Renal cortex interstitium (tissue), 15 donors: ENCODE measurements at places on chromosomes 12 and 14.

DNA sequence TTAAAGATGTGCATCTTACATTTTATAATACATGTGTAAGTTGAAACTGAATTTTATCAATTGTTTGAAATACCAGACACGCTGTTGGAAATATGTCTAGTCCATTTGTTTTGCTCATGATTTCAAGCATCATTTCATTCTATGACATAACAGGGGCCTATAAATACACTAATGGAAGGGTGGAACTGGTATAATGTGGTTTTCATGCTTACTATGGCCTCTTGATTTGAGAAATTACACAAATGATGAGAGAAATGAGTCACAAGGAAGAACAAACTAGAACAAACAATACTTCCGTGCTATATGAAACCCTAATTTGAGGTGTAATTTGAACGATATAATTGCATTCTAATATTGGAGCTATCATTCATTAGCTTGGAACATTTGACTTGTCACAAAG lies 663.4 kb downstream of the SLC16A7 start:
- no peak for DNase-seq

DNA sequence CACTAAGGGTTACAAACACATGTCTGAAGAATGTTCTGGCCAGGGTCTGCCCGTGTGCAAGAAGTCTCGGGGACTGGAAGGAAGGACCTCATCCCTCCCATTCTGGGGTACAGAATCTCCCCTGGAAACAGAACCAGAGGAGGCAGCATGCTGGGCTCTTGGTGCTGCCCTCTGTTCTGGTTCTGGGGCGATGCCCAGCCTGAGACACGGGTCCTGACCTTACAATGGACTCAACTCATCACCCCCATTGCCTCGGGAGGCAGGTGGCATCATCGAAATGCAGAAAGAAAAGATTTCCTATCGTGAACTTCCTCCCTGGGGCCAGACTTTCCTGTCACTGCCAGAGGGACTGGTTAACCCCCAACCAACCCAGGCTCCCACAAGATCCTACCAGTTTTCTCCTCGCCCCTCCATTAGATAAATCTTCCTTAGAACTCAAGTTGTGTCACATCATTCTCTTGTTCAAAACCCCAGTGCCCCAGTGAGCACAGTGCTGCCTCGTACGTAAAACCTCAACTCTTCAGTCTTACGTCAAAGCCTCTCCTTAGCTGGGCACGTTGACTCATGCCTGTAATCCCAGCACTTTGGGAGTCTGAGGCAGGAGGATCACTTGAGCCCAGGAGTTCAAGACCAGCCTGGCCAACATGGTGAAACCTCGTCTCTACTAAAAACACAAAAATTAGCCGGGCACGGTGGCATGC lies 52.1 kb downstream of the PSMA6 start:
- DNase-seq: no peak

- no peak for DNase-seq
Measured at GRCh38 chr12:120039711-120040110, 50.7 kb downstream of the BICDL1 start.

DNA sequence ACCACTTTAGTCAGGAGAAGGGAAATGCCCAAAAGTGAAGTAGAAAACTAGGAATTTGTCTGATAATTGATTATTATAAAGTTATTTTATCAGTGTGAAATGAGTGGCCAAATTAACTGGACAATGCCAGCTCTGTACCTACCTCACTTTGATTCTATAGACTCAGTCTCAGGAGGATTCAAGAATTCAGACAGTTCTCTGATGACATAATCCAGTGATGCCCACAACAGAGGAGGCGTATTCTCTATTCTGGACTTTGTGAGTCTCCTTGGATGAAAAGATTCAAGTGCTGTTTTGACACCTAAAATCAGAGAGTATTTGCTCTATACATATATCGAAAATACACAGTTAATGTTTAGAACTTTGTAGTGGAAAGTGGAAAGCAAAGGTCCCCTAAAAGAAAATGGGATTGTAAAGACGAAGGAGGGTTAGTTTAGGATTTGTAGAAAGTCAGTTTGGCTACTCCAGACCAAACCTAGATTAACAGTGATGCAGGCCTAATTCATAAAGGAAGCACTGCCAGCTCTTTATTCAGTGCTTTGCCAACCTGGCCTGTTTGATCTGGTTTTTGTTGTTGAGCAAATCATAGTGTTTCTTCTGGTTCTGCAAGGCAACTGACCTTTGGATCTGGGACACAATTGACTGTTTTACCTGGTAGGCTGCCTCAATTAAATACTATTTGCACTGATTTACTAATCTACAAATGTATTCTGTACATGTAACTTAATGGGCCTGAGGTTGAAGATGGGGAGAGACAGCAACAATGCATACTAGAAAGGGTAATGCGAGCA lies 67.4 kb downstream of the DAD1 start:
- no peak for DNase-seq

- no peak for DNase-seq
Measured at GRCh38 chr12:48447755-48448154, 24.6 kb upstream of the ANP32D start.

GRCh38 chr12:2856051-2856450 lies 788 bp downstream of the TEX52 start:
- no peak for DNase-seq
